ENCODE measurements at places on chromosomes 3 and 15.

DNA sequence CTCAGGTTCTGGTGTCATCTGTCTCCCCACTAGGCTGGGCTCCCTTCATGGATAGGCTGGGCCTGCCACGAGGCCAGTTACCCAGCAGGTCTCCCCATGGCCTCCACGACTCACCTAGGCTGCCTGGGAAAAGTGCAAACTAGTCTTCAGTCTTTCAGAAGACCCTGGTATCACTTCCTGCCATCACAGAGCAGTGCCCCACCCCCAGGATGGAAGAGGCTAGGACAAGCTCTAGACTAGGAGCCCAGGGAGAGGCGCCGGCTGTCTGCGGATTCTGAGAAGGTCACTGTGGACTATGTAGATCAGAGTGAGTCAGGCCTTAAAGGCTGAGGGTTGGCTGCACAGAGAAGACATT lies 63.7 kb downstream of the CORO2B start:
- no peak for DNase-seq

DNA sequence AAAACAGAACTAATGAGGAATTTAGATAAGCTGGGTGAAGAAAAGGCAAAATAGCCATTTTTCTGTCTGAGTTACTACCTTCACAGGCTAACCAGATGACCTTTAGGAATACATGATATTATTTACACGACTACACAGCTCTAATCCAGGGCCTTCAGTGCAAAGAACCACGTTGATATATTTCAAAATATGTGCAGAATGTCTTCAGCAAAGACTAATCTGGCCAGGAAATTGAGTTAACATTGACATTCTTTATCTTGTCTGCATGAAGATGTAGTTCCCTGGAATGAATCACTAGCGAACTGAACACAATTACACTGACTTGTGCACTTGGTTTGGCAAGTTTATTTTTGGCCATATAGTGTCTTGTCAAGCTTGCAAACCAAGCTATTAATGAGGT lies 41.5 kb downstream of the PDHB start:
- DNase-seq: no peak

GRCh38 chr15:34124651-34125050 lies 22.8 kb downstream of the PGBD4 start:
- no peak for DNase-seq

DNA sequence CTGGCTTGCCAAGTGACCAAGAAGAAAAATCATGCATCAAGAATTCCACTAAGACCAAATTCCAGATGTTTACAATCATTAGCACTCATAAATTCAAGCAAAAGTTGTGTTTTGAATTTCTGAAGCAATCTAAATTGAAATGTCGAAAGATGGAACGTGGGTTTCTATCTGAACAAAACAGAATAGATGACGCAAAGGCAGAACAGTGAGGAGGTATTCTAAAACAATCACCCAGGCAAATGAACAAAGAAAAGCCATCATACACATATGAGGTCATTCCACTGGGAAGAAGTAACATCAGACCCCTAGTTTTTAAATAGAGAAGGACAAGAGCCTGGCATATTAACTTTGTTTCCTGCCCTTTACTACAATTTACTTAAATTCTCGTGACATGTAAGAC lies 58.0 kb downstream of the MCF2L2 start:
- no peak for DNase-seq

- DNase-seq: no peak
Observed at GRCh38 chr3:151107177-151107576, 21.7 kb downstream of the MED12L start.

- DNase-seq: peak; percentile 16
Observed at GRCh38 chr15:51724673-51725072, 12.8 kb downstream of the LYSMD2 start.

GRCh38 chr3:116601206-116601605 lies 108.4 kb upstream of the TUSC7 start:
- no peak for DNase-seq

DNA sequence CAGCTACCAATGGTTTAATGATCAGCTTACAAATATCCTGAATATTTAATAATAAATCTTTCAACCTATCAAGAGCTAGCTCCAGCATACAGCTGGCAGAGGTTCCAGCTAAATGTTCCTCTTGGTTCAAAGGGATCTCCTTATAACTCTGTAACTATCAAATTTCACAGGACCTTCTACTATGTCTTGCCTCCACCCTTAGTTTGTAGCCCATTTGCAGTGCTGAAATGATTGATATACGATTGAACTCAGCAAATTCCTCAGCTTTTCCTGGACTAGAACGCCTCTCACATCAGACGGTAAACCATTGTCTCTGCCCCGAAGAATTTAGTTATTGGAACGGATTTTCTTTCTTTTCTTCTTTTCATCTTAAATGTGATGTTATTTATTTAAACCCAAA lies 41.5 kb downstream of the CD200R1L start:
- no peak for DNase-seq

GRCh38 chr3:114552527-114552812 lies 258.6 kb downstream of the TIGIT start:
- no peak for DNase-seq
